ENCODE measurements at places on chromosomes 13 and 19.

- DNase-seq: no peak
These were observed 32.3 kb downstream of the WASF3 start for GRCh38 chr13:26589754-26590153.

GRCh38 chr13:50107205-50107604 lies 92.0 kb downstream of the KCNRG start:
- DNase-seq: no peak

GRCh38 chr19:5829567-5830310 lies 9.8 kb downstream of the FUT6 start:
- DNase-seq: no peak

- no peak for DNase-seq
These were observed 18.9 kb upstream of the GARRE1 start for GRCh38 chr19:34235425-34235940.

- DNase-seq: no peak
These were observed 71.3 kb downstream of the KLF12 start for GRCh38 chr13:74062933-74063332.

DNA sequence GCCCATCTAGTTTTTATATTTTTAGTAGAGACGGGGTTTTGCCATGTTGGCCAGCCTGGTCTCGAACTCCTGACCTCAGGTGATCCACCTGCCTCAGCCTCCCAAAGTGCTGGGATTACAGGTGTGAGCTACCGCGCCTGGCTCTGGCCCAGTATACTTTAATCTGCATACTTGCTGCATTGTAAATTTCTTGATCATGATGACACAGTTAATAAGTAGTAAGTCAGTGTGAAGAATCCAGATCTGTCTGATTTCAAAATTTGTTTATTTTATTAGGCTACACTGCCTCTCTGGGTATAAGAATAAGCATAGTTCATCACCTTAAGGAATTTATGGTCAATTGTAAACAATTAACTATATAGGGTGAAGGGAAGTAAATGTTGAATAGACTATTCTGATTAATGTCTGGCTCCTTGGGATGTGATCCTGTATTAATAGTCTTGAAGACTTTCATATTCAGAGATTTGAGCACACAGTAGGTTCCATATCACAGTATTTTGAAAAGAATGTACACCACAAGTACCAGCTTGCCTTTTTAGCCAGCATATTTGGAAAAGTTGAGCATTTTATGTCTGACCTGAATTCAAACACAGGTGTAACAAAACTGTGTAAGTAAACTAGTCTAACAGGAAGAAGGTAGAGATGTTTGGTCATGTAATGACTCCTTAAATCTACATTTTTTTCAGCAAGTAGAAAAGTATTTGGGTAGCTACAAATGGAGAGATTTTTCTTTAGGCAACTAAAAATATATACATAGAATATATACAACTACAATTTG lies 7.4 kb downstream of the ARHGAP35 start:
- DNase-seq: no peak

DNA sequence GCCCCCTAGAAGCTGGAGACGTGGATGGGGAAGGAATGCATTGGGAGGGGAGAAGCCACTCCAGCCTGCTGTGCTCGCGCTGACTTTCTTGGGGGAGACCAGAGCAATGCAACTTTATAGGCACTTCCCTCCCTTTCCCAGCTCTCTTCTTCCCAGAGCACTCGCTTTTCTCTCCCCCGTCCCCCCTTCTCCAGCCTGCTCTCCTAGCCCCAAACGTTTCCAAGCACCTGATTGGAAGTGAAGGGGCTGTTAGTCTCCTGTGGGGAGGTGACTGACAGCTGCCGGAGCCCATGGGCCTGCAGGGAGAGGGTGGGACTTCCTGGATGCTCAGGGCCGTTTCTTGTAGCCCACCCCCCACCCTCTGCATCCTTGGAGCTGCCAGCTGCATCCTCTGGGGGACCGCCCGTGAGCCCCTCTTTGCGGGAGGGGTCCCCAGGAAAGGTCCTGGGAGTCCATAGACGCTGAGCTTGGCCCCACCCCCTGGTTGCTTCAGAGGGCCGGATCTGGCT lies 2.5 kb downstream of the HDGFL2 start:
- no peak for DNase-seq

DNA sequence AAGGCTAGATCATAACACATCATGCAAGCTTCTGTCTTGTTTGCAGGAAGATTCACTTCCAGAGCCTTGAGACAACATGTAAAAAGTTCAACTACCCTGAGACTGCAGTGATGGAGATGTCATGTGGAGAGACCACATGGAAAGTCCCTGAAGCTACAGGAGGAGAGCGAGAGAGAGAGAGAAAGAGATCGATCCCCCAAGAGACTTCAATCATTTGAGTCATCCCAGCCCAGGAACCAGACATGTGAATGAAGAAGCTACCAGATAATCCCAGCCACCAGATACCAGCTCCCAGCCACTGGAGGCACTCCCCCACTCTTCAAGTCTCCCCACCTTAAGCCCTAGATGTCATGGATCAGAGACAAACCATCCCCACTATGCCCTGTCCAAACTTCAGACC lies 10.7 kb upstream of the EVI5L start:
- DNase-seq: no peak

DNA sequence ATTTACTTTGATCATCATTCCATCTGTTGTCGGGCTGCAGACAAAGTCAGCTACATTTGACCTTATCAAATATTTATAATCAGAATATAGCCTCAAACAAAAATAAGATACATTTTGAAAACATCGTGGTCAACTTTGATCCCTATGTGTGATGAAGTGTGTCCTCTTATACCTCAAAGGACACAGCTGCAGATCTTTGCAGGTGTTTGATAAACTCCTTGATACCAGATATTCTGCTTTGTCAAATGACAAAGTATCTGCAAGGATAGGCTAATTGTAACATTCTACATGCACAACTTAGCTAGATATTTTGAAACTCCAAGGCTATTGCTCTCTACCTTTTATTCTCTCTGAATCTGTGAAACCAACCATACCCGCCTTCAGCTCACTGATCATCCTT lies 44.0 kb downstream of the PHF11 start:
- no peak for DNase-seq

DNA sequence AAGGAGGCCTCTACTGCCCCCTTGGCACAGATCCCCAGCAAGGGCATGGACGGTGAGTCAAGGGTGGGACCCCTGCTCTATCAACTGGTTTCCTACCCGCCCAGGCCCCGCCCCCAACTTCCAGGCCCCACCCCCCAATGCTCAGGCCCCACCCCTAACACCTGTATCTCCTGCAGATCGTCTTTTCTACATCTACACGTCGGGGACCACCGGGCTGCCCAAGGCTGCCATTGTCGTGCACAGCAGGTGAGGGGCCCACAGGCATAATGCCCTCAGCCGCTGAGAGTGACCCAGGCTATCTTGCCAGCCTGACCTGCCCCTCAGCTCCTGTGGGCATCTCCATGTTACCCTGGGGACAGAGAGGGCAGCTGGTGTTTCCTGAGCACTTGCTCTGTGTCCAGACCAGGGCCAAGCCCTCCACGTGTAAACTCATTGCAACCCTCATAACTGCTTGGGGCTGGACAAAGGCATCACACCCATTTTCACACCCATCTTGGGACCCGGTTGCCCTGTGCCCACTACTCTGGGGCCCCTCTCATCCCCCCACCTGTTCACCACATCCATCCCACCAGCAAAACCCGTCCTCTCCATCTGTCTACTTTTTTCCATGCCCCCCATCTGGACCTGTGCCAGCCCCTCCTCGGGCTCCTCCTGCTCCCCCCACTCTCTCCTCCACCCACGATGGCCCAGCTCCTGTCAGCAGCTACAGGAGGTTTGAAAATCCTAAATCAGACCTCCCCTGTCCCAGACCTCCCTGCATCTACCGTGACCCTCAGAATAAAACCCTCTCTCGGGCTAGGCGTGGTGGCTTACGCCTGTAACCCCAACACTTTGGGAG lies 17.2 kb downstream of the SLC27A1 start:
- DNase-seq: no peak

- DNase-seq: no peak
These were observed 18.5 kb downstream of the GPR42 start for GRCh38 chr19:35389192-35389861.

DNA sequence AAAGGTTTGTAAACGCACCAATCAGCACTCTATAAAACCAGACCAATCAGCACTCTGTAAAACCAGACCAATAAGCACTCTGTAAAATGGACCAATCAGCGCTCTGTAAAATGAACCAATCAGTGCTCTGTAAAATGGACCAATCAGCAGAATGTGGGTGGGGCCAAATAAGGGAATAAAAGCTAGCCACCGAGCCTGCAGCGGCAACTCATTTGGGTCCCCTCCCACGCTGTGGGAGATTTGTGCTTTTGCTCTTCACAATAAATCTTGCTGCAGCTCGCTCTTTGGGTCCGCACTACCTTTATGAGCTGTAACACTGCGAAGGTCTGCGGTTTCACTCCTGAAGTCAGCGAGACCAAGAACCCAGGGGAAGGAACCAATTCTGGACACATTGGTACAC lies 28.0 kb downstream of the ZNF175 start:
- DNase-seq: no peak

GRCh38 chr13:32261567-32261966 lies 53.6 kb downstream of the ZAR1L start:
- no peak for DNase-seq

GRCh38 chr13:43397111-43397510 lies 373.7 kb downstream of the DNAJC15 start:
- no peak for DNase-seq

DNA sequence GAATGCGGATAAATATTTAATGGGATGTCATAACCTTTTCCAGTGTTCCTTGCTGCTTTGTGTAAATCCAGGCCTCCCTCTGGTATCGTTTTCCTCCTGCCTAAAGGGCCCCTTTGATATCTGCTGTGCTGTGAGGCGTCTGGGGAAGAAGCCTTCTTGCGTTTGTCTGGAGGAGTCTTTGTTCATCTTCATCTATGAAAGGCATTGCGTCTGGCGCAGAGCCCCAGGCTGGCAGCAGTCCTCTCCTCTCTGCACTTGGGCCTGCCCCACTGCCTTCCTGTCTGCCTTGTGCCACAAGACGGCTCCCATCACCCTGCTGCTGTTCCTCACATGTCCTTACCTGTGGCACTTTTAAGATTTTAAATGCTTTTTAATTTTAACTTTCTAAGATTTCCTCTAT lies 9.8 kb downstream of the PROZ start:
- DNase-seq: no peak

DNA sequence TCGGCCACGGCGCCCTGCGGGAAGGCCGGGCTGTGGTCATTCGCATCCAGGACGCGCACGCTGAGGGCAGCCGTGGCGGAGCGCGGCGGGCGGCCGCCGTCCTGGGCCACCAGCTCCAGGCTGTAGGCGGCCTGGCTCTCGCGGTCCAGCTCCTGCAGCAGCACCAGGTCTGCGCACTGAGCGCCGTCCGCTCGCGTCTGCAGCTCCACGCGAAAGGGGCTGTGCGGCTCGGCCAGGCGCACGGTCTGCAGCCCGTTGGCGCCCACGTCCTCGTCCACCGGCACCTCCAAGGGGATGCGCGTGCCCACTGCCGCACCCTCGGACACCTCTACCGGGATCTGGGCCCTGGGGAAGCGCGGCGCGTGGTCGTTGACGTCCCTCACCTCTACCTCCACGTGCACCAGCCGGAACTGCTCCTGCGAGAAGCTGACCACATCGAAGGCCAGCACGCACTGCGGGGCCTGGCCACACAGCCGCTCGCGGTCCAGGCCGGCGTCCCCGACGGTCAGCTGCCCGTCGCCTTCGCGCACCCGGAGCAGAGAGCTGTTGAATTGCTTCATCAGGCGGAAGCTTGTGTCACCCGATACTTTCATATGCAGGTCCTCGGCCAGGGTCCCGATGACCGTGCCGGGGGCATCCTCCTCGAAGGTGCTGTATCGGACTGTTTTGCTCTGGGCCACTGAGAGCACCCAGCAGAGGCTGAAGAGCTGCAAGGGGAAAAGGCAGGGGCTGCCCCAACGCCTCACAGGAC lies 583 bp downstream of the PCDH8 start:
- DNase-seq: no peak

GRCh38 chr13:25329706-25330105 lies 28.3 kb downstream of the NUP58 start:
- DNase-seq: no peak

- DNase-seq: no peak
These were observed 25.0 kb downstream of the ENOX1 start for GRCh38 chr13:43761616-43762315.

- DNase-seq: no peak
These were observed 17.9 kb upstream of the OR10H5 start for GRCh38 chr19:15769586-15769985.

DNA sequence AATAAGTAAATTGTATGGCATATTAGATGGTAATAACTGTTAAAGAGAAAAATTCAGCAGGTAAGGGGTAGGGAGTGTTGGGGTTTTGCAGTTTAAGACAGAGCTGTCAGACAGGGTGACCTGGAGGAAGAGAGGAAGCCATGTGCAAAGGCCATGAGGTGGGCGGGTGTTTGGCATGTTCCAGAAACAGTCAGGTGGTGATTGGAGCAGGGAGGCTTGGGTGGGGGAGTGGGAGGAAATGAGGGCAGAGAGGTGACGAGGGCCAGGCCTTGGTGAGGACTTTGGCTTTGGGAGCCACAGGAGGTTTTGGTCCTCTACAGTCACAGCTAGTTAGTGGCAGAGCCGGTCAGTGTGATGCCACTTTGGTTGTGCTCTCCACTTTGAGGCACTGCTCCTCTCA lies 20.1 kb downstream of the RYR1 start:
- no peak for DNase-seq

- no peak for DNase-seq
These were observed 8.4 kb downstream of the CSNK1A1L start for GRCh38 chr13:37097076-37097475.

DNA sequence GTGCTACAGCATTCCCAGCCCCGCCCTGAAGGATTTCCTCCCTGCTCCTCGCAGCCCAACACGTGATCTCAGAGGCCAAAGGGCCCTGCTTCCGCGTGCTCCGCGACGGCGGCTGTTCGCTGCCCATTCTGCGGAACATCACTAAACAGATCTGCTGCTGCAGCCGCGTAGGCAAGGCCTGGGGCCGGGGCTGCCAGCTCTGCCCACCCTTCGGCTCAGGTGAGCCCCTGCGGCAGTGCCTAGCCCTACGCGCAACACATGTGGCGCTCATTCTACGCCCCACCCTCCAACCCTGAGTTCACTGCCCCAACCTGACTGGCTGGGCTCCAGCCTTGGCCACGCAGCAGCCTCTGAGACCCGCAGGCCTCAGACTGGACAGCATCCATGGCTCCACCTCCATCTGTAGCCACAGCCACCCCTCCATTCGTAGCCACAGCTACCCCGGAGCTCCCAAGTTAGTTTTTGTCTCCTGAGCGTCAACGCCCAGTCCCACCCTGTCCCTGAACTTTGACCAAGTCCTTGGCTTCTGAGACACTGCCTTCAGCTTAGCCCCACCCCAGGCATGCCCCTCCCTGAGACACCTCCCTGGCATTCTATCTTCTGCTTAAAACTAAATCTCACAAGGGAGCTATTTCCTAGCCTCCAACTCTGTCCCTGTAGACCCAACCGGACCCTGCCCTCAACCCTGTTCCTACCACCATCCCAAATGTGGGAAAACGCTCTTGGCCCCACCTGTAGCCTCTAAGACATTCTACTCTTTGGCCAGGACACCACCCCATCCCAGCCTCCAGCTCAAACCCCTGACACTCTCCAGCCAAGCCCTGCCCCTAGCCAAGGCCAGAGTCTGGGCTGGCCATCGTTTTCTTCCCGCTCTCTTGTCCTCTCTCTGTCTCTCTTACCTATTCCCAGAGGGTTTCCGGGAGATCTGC lies 6.4 kb downstream of the LTBP4 start:
- DNase-seq: no peak

All from activated CD4-positive, CD25-positive, alpha-beta regulatory T cell treated with anti-CD3 and anti-CD28 coated beads, Interleukin-2, amount 50 U/mL, for 72 hours (primary cell).